Natural killer cell (primary cell): ENCODE measurements at places on chromosomes 4 and X. TPM values are rescaled to one million over a fixed set of nuclear protein-coding genes. Genes with fewer than 3 reads are reported as not detected.

Gene CRMP1
- not detected for total RNA-seq

Gene RAB40AL
- 0.42 TPM for total RNA-seq

Gene FANCB
- total RNA-seq = 7.8 TPM

Gene LUZP4
- not detected for total RNA-seq

Gene GASK1B
- total RNA-seq = 0.31 TPM

Gene CLCN4
- 0.05 TPM for total RNA-seq

Gene C1QTNF7
- not detected for total RNA-seq

Gene FAM156B
- total RNA-seq = 11.2 TPM

Gene TENT5D
- not detected for total RNA-seq

Gene PLAC1
- not detected for total RNA-seq

Gene ASB11
- not detected for total RNA-seq

Gene MAGEC1
- total RNA-seq = not detected
